ENCODE measurements at places on chromosomes 7 and 10. TPM values are rescaled to one million over a fixed set of nuclear protein-coding genes. Genes with fewer than 3 reads are reported as not detected.
A peak's percentile ranks its signal among the peaks of the same experiment; 100 is the strongest.

GDF10 gene
- total RNA-seq = 2.9 TPM

IL2RA gene
- total RNA-seq = not detected

MYL7 gene
- total RNA-seq = not detected

DDC gene
- 1.0 TPM for total RNA-seq

ALKBH4 gene
- total RNA-seq = 16.9 TPM

DNA sequence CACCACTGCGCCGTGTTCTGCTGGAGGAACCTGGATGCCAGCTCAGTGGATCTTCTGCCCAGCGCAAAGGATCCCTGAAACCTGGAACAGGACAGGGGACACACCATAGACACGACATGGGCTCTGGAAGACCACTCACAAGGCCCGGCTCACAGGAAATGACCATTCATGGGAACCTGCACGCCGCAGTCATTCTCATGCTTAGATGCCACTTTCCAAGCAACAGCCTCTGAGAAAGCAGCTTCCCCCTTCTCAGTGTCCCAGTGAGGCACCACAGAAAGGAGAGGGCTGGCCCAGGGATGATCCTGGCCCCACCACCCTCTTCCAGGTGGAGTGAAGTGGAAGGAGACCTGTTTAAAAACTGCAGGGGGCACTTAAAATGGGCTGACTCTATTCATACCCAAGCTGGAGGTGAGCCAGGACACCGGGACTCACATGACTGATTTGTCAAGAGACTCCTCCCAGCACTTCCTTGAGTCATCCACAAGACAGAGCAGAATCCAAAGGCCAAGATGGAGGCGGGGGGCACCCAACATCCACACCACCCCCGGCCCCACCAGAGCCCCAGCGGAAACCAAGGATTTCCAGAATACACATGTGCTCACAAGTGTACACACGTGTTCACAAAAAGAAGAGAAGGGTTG lies 11.2 kb downstream of the CTBP2 start:
- H3K4me1 ChIP-seq = peaks cover 78% of the 10 kb centered on the region
- DNase-seq = no peak
- H3K4me3 ChIP-seq = peak overlapping the region; percentile 6

DNA sequence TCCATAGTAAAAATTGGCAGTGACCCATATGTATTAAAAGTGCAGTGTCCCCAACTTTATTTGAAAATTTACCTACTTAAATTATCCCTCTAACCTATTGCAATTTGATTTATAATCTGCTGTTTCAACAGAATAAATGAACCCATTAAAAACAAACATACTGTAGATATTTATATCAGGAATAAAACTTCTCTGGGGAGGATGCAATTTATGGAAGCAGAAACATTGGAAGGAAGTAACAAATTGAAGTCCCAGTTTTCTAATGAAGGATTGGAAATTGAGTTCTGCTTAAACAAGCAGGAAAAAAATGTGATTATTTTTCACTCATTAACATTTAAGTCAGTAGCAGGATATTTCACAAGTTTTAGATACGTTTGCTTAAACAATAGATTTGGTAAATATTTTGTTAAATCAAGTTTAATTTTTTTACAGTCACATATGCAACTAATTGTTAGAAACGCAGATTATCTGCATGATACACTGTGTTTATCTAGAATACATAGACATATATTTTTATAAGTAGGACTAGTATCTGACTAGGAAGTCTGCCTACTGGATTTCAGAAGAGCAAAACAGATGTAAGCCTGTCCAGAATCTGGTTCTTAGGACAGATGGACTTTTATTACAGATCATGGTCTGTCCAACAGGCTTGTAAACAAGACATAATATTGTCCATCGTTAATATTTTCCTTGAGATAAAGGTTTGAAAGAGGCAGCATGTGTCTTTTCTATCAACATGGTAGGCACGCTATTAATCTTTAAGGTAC lies 5.3 kb downstream of the AGMO start:
- no peaks in the 10 kb centered on the region for H3K36me3 ChIP-seq
- DNase-seq = no peak
- peaks cover 7% of the 10 kb centered on the region for H3K4me1 ChIP-seq
- no peak overlapping the region for H3K27ac ChIP-seq

Measured in neural crest cell (in vitro differentiated cells).